Naive thymus-derived CD8-positive, alpha-beta T cell (primary cell): ENCODE measurements at places on chromosomes 2 and 18. TPM values are rescaled to one million over a fixed set of nuclear protein-coding genes. Genes with fewer than 3 reads are reported as not detected.

GRCh38 chr18:56034949-56035348 lies 447.0 kb upstream of the TCF4 start:
- no peak for DNase-seq

Gene RETREG2
- total RNA-seq = 110 TPM

GRCh38 chr2:180012523-180012922 lies 5.4 kb upstream of the CWC22 start:
- DNase-seq = no peak

GRCh38 chr18:59861963-59862819 lies 37.6 kb upstream of the PMAIP1 start:
- no peak for DNase-seq

- DNase-seq = no peak
Measured at GRCh38 chr2:129904532-129905446, 74.7 kb upstream of the RAB6C start.
